NCI-H524 treated with DMSO at 0.1 percent for 48 hours (cell line): ENCODE measurements at places on chromosomes 1 and 21.

GRCh38 chr1:2091611-2092604 lies 41.7 kb downstream of the PRKCZ start:
- DNase-seq = no peak

- no peak for DNase-seq
Observed at GRCh38 chr1:214460304-214460916, 91.0 kb downstream of the PTPN14 start.

DNA sequence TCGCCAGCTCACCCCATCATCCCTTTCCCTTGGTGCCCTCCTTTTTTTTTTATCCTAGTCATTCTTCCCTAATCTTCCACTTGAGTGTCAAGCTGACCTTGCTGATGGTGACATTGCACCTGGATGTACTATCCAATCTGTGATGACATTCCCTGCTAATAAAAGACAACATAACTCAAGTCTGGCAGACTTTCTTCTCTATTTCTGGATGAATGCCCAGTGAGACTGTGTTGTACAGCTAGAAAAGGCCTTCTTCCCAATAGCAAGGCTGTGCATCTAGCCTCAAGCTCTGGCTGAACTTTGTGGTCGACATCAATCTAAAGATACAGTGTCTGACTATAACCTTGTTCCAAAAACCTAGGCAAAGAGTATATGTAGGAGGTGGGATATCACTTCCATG lies 6.4 kb downstream of the IL24 start:
- no peak for DNase-seq

- DNase-seq = no peak
Observed at GRCh38 chr1:78911956-78912880, 94.3 kb downstream of the ADGRL4 start.

DNA sequence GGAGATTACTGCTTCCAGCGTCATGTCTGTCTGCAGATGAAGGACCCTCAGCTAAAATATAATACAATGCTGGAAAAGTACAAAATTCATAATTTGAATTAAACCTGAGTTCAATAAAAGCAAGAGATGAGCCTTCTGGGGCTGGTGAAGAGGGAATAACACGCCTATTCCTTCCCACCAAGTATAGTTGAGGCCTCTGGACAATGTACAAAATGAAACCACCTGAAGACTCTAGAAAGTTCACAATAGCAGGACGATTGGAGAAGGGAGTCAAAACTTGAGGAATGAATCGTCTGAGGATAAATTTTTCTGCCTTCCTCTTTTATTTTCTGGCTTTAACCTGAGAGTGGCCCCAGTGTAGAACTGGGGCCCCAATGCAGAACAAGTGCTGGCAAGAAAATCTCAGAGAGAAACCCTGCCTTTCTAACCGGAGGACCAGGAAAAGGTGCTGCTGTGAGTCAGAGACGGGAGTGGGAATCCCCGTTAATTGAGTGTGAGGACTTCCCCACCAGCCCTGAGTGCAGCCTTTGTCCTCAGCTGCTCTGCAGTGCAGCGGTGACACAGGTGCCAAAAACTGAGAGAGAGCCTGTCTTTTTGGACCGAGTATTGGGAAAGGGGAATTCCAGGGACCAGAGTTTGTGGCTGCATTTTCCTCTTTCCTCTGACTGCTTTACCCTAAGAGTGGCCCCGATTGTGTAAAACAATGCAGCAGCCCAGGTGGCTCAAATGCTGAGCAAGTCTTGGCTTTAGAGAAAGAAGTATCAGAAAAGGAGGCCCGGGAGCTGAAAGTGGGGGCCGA lies 264.9 kb downstream of the DYRK1A start:
- DNase-seq = no peak
